ENCODE measurements at places on chromosomes 2 and 18.

- no peak for DNase-seq
Measured at GRCh38 chr2:60510713-60511112, 42.7 kb downstream of the BCL11A start.

DNA sequence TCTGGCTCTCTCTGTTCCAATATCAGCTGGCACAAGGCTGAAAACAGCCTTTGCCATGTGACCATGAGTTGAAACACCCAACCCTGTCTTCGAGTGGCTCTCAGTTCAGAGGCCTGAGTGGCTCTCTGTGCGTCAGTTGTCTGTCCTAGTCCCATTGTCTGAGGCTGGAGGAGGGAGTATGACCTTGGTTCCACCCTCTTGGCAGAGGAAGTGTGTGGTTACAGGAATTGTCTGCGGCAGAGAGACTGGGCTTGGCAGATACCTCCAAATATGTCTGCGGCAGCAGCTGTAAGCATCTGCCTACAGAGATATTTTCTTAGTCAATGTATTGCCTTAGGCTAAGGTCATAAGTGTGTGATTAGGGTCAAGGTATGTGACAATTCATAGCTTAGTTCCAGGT is 32.6 kb downstream of the CNGA3 start:
- no peak for DNase-seq

DNA sequence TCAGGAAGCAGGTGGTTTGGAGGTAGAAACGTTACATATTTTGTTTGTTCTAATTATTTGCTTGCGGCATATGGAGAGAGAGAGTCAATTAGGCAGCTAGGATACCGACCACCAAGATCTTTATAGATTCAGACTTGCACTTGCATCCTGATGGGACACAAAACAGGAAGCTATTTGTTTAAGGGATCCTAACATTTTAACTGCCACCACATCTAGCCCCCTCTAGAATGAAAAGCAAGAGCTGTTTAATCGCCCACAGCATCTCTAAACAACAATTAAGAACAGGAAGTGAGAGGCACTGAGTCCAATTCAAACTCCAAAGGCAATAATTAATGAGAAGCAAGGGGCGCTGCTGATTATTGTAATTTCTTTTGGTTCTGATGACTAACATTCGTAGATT is 182.0 kb upstream of the LINC00305 start:
- DNase-seq: no peak

DNA sequence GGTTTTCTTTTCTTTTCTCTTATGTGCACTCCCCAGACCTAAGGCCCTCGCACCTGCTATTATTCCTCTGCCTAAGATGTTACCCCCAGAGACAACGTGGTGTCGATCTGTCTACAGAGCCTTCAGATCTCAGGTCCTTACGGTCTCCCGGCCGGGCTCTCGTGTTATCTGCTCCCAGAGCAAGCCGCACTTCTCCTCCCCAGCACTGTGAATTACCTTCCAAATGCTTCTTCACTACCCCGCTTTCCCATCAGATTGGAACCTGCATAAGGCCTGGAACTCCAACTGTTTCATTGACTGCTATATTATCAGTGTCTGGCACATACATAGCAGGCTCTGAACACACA is 71.2 kb upstream of the ODC1 start:
- no peak for DNase-seq

- no peak for DNase-seq
Measured at GRCh38 chr2:95344656-95345055, 47.5 kb downstream of the KCNIP3 start.

- no peak for DNase-seq
Measured at GRCh38 chr2:128787616-128788015, 468.9 kb upstream of the HS6ST1 start.

DNA sequence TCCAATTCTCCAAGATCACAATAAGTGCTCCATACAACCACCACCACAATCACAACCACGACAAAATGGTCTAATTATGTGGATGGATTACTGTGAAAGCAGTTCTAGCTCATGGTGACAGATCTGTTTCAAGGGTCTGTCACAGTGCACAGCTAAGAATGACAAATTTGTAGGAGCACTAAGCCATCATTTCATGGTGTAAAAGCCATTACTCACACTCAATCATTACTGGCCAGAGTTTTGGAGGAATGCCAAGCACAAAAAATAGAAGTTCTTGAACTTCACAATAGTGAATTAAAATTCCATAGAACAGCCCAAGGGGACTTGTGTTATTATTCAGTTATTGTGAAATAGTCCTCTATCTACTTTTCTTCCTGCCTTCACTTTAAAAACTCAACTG is 2.3 kb downstream of the CPS1 start:
- no peak for DNase-seq
